ENCODE measurements at places on chromosomes 4 and X. TPM values are rescaled to one million over a fixed set of nuclear protein-coding genes. Genes with fewer than 3 reads are reported as not detected.

F8A3 gene
- 0.20 TPM for total RNA-seq

VCX gene
- total RNA-seq, result not detected

PDE6B gene
- total RNA-seq, result 19.2 TPM

TAF1 gene
- 43.6 TPM for total RNA-seq

SATL1 gene
- not detected for total RNA-seq

EGF gene
- total RNA-seq, result not detected

FATE1 gene
- total RNA-seq, result not detected

PRRG3 gene
- not detected for total RNA-seq

FRMD7 gene
- total RNA-seq, result not detected

FAM241A gene
- 1.4 TPM for total RNA-seq

CXCL10 gene
- total RNA-seq, result 0.50 TPM

KLF3 gene
- total RNA-seq, result 55.8 TPM

AVPR2 gene
- not detected for total RNA-seq

ZCCHC18 gene
- total RNA-seq, result 0.78 TPM

ADGRG2 gene
- not detected for total RNA-seq

TCEAL7 gene
- total RNA-seq, result not detected

AREG gene
- not detected for total RNA-seq

EXOC1L gene
- total RNA-seq, result not detected

CCDC158 gene
- total RNA-seq, result not detected

KLHL4 gene
- not detected for total RNA-seq

ALAS2 gene
- not detected for total RNA-seq

CHIC1 gene
- total RNA-seq, result 7.0 TPM

SPON2 gene
- 27.8 TPM for total RNA-seq

TKTL2 gene
- total RNA-seq, result not detected

ZMAT1 gene
- 6.0 TPM for total RNA-seq

POU3F4 gene
- total RNA-seq, result not detected

MFAP3L gene
- total RNA-seq, result not detected

TMPRSS11A gene
- total RNA-seq, result not detected

NXF2 gene
- not detected for total RNA-seq

GABRG1 gene
- not detected for total RNA-seq

ARMCX2 gene
- total RNA-seq, result 3.1 TPM

HCCS gene
- total RNA-seq, result 15.1 TPM
